ENCODE measurements at places on chromosomes 3 and 15.
A peak's percentile ranks its signal among the peaks of the same experiment; 100 is the strongest.

DNA sequence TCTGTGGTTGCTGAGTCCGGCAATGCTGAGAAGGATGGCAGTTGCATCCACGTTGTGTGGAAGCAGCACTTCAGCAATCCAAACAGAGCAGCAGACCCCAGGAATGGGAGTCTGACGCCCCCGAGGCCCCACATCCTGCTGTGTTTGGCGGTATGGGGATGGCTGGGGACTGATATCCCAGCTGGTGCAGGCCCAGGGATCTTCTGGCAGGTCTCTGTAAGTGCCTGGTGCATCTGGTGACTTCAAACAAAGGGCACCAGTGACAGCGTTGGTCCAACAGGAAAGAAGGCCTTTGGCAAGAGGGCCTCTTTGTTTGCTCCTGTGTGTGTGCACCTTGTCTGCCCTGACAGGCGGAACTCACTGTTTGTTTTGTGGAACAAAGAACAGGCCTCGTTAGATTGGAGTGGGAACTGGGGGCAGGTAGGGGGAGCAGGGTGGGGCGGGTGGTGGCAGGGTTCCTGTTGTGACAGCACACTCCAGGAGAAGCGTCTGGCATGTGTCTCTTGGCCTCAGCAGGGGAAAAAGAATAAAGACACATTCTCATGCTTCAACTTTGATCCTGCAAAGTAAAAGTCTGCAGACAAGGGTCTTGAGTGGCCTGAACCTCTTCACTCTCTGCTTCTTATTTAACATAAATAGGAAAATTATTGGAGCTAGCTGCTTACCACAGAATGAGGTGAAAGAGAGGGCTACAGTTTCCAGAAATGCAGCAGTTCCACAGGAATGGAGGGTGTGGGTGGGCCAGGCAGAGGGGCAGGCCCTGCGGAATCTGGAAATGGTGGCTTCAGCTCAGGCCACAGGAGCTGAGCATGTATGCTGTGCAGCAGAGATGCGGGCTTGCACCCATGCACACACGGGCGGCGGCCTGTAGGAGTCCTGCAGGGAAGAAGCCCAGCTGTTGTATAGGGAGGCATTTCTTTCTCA is 94.5 kb upstream of the MYZAP start:
- no peak for DNase-seq

- peak; percentile 20 for DNase-seq
Measured at GRCh38 chr15:70098461-70099166, 897 bp upstream of the TLE3 start.

- peak; percentile 42 for DNase-seq
Measured at GRCh38 chr3:184227481-184227935, 1.9 kb upstream of the VWA5B2 start.

DNA sequence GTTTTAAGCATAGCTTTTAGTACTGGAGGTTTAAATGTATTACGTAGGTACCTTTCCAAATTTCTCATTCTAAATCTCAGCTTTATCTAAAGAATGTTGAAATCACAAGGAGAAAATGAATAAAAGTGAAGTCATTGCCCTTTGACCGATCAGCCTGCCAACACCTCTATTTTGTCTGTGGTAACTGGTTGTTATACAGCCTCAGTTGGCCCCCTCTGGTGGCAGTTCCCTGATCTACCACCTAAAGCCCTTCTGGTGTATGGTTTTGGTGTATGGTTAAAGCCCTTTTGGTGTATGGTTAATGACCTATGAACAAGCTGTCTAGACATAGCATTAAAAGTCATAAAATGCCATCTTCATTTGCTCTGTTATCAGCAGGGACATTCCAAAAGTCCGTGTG is 378.2 kb upstream of the AZI2 start:
- DNase-seq: peak; percentile 69

- DNase-seq: no peak
Measured at GRCh38 chr15:36863570-36863969, 236.8 kb downstream of the MEIS2 start.

DNA sequence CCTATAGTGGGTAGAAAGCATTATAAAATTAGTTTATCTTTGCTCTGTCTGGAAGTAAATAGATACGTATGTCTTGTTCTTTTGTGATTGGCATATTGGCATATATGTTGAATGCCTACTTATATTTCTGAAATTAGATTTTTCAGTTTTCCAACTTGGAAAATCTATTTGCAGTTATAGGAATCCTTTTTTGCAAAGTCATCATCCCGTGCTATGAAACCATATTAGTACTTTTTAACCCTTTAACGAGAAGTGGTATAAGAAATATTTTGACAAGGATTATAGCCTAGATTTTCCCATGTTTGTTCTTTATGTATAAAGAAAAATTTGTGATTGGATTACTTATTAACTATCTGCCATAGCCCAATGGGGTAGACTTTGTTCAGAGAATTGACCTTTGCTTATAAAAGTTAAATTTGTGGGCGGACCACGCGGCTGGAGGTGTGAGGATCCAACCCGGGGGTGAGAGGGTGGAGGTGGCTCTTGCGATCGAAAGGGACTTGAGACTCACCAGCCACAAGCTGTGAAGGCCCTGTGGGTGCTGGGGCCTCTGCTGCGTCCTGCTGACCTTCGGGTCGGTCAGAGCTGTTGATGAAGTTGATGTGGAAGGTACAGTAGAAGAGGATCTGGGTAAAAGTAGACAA is 5.9 kb downstream of the LRRC28 start:
- no peak for DNase-seq

DNA sequence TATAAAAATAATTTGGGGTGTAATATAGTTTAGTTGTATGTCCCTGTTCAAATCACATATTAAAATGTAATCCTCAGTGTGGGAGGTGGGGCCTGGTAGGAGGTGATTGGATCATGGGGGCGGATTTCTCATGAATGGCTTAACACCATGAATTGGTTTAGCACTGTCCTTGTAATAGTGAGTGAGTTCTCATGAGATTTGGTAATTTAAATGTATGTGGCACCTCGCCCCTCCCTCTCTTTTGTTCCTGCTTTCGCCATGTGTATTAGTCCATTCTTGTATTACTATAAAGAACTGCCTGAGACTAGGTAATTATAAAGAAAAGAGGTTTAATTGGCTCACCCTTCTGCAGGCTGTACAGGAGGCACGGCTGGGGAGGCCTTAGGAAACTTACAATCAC is 83.9 kb downstream of the ANXA2 start:
- DNase-seq: no peak

DNA sequence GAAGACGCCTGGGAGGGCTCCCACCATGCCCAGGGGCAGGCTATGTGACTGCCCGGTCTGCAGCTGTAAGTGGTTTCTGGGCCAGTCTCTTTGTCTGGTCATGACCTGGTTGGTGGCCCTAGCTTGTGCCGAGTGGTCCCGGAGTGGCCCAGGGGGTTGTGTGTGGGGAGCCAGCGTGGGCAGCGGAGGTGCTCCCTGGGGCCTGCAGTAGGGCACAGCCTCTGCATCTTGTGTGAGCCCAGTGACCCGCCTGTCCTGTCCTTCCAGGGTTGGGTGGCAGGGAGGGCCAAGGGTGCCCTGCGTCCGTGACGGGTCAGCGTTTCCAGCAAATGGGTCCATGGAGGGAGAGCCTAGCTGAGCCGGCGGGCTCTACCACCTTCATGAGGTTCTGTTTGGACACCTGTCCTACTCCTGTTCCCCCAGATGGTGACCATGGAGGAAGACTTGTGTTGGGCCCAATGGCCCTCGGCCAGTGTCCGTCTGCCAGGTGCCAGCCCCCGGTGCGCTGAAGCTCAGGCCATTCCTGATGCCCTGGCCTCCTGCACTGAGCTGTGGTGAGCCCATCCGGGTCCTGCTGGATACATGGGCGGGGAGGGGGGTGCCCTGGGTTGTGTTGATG is 215.4 kb downstream of the SNRPN start:
- no peak for DNase-seq

DNA sequence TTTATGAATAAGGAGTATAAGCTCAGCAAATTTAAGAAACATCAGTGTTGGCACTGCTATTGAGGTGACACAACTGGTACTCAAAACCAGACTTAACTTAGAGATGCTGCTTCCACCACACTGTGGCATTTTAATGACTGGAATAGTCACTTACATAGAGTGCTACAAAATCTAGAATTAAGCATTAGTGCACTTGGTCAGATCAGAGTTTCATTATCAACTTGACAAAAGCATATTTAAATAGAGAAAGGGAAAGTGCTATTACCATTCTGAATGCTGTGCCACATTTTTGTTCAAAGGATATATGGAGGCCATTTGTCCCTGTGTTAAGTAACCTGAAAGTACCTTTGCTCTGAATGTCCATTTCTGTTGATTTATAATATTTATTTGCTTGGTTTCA is 800.7 kb upstream of the ALCAM start:
- DNase-seq: no peak
